Urinary bladder (tissue), 4 donors: ENCODE measurements at places on chromosomes 6 and 20.
A peak's percentile ranks its signal among the peaks of the same experiment; 100 is the strongest.

DNA sequence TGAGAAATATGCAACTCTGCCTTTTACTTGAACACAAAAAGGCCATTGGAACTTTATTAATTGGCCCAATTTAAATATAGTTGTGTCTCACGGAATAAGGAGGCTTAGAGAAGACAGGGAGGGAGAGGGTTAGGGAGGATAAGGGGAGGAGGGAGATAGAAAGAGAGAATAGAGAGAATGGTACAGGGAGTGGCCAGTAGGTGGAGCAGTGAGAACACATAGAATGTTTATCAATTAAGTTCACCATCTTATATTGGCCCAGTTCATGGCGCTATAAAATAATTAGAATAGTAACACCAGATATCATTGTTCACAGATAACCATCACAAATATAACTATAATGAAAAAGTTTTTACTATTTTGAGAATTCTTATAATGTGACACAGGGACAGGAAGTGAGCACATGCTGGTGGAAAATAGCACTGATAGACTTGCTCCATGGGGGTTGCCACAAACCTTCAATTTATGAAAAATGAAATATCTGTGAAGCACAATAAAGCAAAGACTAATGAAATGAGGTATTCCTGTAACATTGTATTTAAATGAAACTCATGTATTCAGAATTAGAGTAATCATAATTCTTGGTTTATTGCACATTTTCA is 374.1 kb upstream of the MANEA start:
- DNase-seq = no peak

DNA sequence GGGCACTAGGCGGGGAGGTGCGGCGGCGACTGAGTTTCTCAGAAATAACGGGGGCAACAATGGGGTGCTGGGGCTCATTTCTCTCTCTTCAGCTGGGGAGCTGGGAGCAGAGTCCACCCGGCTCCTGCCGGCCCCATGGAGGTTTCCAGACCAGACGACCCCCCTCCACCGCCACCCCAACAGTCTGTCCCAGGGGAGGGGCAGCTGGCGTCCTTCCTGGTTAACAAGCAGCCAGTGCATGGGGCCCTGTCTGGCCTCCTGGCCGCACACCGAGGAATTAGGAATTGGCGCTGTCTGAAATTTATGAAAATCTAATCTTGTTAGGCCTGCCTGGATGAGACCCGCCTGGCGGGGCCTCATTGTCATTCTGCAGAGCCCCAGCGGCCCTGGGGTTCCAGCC is 42.4 kb downstream of the PMEPA1 start:
- DNase-seq = no peak

- no peak for DNase-seq
Observed at GRCh38 chr6:145508107-145508506, 227.2 kb downstream of the EPM2A start.

DNA sequence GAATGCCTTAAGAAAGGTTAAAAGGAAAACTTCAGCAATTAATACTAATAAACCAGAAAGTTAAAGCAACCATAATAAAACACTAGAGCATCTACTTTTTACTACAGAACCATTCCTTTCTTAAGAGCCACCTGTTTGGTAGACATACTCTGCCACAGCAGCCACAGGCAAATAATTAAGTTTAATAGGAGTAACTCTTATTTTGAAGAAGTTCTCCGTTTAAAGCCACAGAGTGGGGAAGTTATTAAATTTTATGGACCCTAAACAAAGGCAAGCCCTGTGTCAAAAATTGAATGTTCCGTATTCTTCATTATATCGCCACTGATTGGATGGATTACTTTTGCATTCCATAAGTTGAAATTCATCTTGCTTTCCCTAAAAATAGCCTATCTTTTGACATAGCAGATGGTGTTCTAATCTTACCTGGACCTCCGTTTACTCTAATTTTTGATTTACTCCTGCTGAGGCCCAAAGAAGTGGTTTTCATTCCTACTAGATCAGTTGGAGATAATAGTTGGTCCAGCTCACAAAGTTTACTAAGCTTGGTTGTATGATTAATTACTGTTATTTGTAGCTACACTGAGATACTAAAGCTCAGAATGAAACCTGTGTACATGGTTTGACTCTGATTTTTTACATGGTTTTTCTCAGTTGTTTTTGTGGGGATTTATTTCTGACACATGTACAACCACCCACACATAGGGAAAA is 140.4 kb upstream of the SUPT3H start:
- no peak for DNase-seq

DNA sequence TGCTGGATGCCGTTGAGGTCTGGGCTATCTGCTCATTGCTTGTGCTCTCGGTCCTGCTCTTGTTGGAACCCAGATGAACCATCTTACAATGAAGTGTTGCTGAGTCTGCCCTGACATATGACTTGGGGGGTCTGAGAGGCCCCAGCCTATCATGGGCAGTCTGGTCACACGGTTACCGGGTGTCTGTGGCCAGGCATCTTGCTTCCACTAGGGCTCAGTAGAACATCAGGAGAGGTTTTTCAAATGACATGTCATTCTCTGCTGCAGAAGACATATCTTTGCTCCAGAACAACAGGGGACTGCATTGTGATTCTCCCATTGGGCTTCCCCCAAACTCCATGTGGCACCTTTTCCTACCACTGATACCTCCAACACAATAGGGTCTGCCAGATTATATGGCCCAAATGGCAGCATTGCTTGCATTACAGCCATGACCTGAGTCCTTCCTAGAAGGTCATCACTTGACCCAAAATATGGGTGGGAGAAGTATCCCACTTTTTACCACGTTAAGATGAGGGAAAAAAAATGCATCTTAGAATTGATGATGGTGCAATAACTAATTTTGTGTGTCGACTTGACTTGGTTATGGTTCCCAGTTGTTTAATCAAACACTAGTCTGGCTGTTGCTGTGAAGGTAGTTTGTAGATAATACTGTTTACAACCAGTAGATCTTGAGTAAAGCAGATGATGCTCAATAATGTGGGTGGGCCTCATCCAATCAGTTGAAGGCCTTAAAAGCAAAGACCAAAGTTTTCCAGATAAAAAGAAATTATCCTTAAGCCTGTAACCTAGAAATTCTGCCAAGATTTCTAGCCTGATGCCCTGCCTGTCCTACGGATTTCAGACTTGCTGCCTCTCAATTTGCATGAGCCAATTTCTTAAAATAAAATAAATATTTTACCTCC is 241.0 kb downstream of the QKI start:
- DNase-seq = no peak

DNA sequence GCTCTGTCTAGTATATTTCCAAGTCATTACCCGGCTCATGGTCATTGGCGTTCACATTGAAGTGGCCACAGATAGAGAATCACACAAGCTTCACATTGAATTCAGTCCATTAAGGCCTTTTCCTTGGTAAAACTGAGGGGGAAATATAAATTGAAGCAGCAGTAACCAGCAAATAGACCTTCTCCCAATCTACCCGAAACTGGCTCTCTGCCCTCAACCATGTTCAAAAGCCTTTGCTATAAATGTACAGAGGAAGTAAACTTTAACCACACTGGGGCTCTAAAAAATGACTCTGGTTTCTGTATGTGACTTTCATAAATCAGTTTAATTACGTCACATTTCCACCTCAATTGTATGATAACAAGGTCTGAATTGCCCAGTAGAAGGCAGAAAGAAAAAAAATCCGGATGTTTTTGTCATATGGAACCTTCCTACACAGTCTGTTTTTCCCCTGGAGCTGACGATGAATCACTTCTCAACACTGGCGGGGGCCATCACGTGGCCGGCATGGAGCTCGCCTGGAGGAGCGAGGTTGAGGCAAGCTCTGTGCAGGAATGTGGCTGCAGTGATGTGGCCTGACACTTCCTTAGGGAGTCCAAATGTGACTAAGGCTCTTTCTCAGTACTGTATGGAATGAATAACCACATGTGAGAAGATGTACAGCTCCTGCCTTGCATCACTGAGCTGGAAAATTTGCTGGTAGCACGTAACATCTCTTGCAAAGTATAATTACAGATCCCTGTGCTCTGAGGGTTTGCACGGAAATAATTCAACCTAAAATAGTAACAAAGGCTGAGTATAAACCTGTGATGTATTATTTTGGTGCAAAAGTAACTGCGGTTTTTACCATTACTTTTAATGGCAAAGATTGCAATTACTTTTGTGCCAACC is 58.6 kb upstream of the SNX9 start:
- peak; percentile 62 for DNase-seq
